ENCODE measurements at places on chromosomes 13 and 19. TPM values are rescaled to one million over a fixed set of nuclear protein-coding genes. Genes with fewer than 3 reads are reported as not detected.

- DNase-seq, result no peak
Measured at GRCh38 chr19:51807111-51807701, 12.2 kb downstream of the FPR3 start.

- DNase-seq, result peak; percentile 34
Measured at GRCh38 chr19:42273407-42274064, 4.5 kb downstream of the CIC start.

DNA sequence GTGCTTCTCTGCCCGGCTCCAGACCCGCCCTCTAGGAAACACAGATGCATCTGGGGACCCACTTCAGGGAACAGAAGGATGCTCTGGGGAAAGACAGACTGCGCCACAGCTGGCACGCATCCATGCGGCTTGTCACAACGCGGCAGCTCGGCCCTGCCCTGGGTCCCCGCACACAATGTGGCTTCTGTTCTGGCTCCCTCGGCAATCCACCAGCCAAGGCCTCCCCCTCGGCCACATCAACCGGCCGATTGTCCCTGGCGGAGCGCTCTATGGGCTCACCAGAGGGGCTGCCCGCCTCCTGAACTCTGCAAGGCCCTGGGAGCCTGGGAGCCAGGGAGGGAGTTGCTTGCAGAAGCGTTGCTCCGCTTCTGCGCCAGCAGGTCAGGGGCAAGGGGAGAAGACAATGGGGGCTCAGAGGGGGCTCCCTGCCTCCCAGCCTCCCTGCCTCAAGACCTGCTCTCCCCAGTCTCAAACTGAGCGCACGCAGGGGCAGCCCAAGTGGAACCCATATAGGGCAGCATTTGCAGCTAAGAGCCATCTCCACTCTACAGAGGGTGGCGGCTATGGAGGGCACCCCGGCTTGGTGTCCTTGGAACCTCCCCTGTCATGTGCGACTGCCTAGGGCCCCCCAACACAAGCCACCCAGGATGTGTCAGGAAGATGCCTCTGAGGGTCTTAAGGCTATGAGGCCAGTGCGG is 37.9 kb downstream of the MLLT1 start:
- DNase-seq, result no peak

Gene KLK3
- total RNA-seq, result not detected

Gene PIN1
- 89.2 TPM for total RNA-seq

Gene PTH2
- not detected for total RNA-seq

Data from Right ventricle myocardium inferior (tissue), 1 donor.